GM23248 (cell line): ENCODE measurements at places on chromosomes 7 and 10. TPM values are rescaled to one million over a fixed set of nuclear protein-coding genes. Genes with fewer than 3 reads are reported as not detected.

C10orf143 gene
- polyA plus RNA-seq: 4.2 and 5.4 TPM in 2 replicates

SPDYE11 gene
- 0.38 and 0.65 TPM in 2 replicates for polyA plus RNA-seq

OPALIN gene
- polyA plus RNA-seq: not detected in 2 replicates

SEC31B gene
- polyA plus RNA-seq: 2.2 and 4.5 TPM in 2 replicates

TCERG1L gene
- polyA plus RNA-seq: not detected in 2 replicates

PVRIG gene
- polyA plus RNA-seq: 0.34 TPM in 1 of 2 replicates, not detected in the other

HECTD2 gene
- 7.7 and 9.5 TPM in 2 replicates for polyA plus RNA-seq

MOGAT3 gene
- not detected in 2 replicates for polyA plus RNA-seq

SP8 gene
- not detected in 2 replicates for polyA plus RNA-seq

RPS24 gene
- polyA plus RNA-seq: 660 and 669 TPM in 2 replicates

WASHC2A gene
- 25.8 and 26.8 TPM in 2 replicates for polyA plus RNA-seq

MSMB gene
- polyA plus RNA-seq: not detected in 2 replicates

HYAL4 gene
- polyA plus RNA-seq: not detected in 2 replicates

DNA sequence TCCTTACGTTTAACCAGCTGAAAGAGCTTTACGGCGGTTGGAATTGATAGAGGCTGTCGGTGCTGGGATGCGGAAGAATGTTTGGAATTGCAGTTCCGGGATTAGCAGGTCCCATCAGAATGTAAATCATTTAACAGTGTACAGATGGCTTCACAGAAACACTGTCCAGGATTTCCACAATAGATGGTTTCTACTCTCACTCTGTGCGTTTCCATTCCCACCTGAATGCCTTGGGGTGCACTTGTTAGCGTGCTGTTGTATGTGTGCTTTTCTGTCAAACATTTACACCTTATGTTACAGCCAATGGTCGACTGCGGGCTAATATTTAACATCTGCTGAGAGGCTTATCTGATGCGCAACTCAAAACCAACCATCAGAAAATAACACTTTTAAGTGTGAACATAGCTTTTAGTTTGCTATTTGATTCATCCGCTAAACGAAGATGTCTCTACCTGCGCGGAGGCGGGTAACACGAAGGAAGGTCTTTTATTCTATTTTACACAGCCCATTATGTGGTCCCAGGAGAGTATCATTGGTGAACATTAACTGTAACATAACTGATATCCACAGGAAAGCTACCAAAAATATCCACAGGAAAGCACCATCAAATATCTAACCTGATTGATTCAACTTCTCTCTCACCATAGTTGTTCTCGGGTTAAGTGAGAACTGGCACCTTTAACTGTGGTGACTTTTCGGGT is 179.0 kb downstream of the PRPF18 start:
- no peak for DNase-seq

- peak; percentile 55 for DNase-seq
Measured at GRCh38 chr7:29987083-29987482, 2.5 kb downstream of the SCRN1 start.

- no peak for DNase-seq
Measured at GRCh38 chr10:29150010-29150409, 138.9 kb upstream of the LYZL1 start.

DNA sequence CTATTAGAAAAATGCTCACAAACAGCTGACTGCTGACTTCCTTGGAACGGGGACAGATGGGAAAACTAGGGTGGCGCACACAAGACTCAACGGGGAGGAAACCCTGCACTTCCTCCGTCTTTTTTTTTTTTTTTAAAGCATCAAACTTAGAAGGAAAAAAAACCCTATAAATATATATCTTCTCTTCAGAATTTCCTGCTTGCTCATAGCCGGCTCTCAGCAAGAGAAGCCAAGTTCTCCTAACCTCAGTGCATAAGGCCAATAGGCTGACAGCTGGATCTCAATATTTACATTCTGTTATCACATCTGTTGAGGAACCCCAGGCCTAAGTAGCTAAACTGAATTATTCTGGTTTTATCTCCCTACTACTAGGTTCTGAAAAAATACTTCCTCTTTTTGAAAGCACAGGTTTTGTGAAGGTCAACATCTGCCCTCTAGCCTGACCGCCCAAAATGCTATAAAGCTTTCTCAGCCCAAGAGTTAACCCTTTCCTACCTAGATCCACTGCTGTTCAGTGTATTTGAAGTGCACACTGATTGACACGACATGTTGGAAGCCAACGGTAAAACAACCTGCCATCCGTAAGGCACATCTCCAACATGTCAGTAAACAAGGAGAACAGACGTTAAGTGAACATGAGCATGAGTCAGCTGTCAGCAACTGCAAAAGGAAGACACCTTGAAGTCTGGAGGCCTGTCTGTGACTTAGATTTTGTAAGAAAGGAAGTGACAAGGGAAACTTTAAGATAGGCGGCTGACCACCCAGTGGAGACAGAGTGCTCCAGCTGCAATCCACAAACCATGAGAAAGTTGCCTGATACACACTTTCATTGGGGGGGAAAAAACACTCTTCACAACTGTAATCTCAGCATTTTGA is 83.8 kb downstream of the EBLN1 start:
- DNase-seq: no peak

DNA sequence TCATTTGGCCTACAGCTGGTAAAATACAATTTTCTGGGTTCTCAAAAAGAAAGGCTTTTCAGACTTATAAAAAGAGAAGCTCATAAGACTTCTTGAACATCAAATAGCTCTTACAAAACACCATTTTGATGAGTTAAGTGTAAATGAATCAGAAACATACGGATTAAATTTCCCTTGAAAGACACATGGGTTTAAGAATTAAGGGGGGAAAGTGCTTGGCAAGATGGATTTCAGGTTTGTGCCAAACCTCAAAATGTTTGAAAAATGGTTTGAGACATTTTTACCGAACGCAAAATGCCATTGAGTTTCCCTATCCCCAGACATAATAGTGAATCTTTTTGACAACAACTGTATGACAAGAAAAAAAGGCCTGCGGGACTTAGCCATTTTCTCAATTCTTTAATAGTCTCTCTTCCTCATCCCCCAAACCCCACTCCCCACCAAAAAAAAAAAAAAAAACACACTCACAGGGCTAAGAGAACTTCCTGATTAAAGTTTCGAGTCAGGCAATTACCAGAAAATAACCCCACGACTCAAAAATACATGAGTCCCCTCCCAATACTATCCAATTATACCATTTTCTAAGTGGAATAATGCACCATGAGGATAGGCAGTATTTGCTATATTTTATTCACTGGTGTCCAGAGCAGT is 260.1 kb downstream of the TRIL start:
- peak; percentile 19 for DNase-seq

DNA sequence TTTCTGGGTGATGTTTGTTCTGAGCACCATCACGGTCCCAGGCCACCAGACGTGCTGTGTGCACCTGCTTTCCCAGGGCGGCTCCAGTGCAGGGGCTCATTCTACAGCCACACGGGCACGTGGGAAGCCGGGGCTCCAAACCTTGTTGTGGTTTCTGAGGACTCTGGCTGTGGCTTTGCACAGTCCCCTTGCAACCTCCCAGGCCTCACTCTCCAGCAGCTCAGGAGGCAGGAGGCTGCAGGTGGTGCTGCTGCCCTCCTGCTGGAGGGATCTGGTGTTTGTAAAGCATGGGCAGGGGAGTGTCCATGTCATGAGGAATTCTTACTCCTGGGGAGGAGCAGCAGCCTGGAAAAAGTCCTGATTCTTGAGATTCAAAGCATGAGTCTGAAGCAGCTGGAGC is 54.3 kb downstream of the INSYN2A start:
- no peak for DNase-seq

- peak; percentile 95 for DNase-seq
Measured at GRCh38 chr10:79070606-79071395, 2.0 kb downstream of the ZMIZ1 start.

DNA sequence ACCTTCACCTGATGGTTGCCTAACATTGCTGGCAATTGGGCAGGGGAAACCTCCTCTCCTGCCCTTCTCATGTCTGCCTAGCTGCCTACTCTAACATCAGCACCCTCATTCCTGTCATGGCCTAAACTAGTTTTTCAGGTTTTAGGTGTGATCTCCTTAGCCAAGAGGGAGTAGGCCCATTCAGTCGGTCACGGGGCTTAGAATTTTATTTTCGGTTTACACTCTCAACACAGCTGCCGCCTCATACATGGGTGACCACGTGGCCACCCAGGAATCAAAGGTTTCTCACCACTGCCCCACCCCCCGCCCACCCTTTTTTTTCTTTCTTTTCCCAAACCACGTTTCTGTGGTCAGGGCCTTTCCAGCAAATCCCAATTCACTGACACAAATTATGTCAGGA is 97.2 kb downstream of the RALA start:
- DNase-seq: no peak

DNA sequence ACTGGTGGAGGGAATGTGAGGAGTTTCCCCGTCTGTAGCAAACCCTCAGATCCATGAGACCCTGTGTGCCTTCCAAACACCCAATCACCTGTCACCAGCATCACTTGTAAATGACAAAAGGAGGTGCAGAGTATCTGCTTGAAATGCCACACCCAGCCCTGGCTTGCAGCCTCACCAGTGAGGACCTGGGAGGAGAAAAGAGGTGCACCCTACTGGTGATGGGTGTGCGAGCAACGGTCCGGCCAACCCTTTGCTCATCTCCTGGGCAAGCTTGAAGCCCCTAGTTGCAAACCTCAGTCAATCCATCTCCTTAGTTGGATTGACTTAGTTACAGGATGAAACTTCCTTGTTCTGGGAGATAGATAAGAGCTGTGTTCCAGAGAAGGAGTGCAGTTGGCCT is 62.4 kb upstream of the WAPL start:
- no peak for DNase-seq

DNA sequence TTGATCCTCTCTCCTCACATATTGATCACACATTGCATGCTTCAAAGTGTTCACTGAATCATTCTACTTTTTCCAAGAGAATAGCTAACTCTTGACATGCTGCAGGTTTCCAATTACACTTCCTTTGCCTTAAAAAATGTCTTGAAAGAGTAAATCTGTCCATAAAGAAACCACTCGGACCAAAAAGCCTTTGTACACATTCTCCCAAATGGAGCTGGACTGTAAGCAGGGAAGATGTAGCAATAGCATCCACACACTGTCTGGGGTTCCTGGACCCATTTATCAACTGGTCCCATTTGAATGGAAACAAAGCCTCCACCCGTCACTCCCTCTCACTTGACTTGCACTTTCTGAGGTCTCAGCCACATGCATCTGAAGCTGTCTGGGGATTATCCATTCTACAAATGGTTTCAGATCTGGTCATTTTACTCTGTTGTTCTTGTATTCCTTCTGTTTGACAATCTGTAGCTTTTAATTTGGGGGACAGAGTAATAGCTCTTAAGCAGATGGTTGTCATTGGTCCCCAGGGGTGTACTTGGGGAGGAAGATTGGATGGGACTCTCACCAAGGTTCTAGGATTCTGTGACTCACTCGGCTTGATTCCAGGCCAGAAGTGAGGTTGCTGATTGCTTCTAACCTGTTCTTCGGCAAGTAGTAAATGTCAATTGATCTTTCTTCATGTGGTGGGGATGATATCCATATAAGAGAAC is 203.5 kb downstream of the HIBADH start:
- DNase-seq: peak; percentile 9

DNA sequence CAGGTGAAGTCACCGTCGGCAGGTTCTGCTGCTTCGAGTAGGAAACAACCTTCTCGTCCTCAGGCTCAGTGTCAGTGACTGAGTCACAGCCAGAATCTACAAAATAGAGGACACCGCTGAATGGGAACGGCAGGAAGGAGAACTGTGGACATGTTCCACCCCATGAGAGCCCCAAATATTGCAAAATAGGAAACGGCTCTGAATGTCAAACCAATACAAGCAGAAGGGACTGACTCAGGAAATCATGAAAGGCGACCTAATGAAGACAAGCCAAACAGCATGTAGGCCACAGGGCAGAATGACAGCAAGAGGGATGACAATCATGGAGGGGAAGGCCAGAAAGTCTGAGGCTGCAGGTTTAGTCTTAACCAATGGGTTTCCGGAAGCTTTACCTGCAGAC is 63.5 kb downstream of the PIK3AP1 start:
- no peak for DNase-seq

DNA sequence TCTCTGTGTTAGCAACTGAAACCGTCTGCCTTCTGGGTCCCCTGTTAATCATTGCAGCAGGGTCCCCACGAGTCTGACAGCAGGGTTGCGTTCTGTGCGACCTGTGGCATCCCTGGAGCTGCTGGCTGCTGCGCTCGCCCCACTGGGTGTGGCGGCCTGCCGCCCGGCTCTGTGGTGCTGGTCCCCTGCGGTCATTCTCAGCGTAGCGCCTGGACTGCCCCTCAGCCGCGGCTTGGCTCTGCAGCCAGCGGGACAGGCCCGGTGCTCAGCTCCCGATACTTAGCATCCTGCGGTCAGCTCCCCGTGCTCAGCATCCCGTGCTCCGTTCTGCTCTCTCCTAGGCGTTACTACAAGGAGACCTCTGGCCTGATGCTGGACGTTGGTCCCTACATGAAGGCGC is 35.0 kb downstream of the LHPP start:
- no peak for DNase-seq

- DNase-seq: no peak
Measured at GRCh38 chr7:31123321-31123720, 71.2 kb downstream of the ADCYAP1R1 start.

GRCh38 chr10:80382989-80383388 is 25.4 kb upstream of the PRXL2A start:
- peak; percentile 58 for DNase-seq

- DNase-seq: no peak
Measured at GRCh38 chr10:102935505-102935904, 17.4 kb downstream of the CNNM2 start.

- peak; percentile 30 for DNase-seq
Measured at GRCh38 chr10:72088889-72089575, 681 bp upstream of the SPOCK2 start.

DNA sequence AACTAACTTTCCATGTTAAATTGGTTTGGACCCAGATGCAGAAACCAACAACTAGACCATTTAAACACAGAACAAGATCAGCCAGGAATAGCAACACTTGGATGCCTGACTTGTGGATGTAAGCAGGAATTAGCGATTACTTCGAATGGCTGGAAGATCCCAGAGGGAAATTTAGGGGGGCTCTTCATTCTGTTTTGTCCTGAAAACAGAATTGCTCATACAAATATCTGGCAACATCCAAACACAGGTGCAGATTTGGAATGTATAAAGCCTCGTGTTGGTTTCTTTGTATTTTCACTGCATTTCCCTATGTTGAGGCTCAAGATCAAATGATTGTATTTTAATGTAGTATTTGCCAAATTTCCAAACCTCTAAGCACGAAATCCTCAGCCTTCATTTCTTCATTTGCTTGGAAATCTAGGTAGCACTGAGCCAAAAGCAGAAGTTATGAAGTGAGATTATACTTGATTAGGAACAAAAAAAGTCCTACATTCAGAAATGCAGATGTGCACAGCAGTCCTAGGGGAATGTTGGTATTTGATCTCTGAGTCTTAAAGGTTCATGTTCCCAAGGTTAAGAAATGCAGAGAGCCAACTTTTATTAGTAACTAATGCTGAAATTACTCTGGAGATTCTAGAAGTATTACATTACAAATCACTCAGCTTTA is 248.7 kb upstream of the TCF7L2 start:
- DNase-seq: peak; percentile 8

DNA sequence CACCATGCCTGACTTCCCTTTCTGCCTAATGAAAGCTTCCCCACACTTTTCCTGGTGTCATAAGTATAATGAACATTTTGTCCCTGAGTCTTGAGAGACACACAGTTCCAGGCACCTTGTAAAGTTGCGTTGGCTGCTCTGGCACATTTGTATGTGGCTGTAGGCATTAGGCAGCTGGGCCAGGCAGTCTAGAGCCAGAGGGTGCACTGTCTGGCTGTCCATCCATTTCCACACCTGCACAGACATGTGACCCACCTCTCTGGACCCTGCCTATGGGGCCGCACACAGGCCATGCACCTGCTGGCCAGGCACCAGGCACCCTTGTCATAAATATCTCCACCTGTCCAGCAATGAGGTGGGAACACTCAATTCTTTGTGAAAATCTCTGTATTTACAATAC is 54.7 kb upstream of the ANTXRL start:
- DNase-seq: no peak
